ENCODE measurements at places on chromosomes 4 and X.

DNA sequence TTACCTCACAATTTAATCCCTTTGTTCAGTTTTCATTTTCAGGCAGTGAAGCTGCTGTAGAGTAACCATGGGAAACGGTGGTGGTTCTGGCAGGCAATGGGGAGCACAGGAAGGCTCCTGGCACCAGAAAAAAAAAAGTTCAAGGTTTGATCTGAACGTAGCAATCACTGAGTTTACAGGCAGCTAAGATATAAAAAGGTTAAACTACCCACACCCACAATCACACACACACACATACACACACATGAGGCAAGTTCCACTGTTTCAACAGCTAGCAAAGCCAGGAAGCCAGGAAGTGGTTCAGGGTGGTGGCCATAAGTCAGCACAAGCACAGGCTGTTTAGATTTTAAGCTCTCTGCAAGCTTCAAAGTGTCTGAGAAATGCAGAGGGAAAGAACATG is at the start of gene SULT1B1:
Gene SULT1B1 (minus strand): TSS at position 166 of the 400 bp plus-strand sequence. CDS start 5,403 bp downstream, outside the sequence.
- DNase-seq, result no peak

DNA sequence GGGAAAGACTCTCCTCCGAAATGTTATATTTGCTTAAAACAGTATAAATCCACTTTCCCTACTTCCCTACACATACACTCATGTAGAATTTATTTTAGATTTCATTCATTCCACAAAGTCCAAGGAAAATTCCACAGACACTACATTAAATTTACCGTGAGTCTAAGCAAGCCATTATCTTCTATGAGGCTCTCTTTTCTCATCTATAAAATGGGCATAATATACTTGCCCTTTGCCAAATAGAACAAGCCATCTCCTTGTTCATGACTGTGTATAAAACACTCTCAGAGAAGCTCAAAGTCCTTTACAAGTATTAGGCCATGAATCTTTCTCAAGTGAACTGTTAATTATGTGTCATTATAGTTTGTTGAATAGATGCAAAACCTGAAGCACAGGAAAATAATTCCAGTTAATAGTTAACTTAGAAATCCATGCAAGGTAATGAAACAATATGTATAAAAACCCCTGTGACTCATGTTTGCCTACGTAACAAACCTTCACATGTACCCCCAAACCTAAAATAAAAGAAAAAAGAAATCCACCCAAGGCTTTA is 10.7 kb downstream of the TEC start:
- DNase-seq, result no peak

GRCh38 chrX:63350465-63350877 is 661 bp downstream of the SPIN4 start:
- no peak for DNase-seq

DNA sequence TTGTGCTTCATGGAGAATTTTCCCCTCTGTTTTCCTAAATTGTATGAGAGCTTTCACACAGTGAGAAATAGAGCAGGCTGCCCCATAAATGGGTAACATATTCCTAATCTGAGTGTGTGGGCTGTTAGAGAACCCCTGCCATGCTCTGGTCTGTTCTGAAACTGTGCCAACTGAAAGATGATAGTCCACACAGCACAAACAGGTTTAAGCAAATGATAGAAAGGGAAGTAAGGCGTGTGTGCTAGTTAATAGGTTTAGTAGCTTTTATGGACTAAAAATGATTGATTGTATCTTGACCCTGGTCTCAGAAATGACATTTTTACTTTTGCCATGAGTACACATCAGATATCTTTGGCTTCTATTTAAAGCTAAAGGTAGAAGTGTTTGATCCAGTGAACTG is 106.2 kb downstream of the PRRG1 start:
- no peak for DNase-seq

DNA sequence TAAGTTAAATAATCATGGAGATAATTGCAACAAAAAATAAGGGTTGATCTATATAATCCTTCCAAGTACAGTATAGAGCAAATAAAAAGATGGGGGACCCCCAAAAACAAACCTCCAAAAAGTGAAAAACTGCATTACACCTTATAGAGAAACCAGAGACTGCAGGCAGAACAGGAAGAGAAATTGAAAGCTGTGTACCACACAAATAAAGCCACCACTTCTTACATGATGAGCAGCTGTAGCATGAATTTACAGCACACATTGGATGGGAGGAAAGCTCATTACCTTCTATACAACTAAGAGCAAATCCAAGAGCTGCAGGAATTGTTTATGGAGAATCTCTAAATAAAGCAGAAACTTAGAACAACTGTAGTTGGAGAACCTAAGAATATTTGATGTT is 152.4 kb upstream of the PDE5A start:
- no peak for DNase-seq

- DNase-seq, result no peak
Observed at GRCh38 chr4:19309378-19309777, 942.3 kb upstream of the SLIT2 start.

GRCh38 chr4:82524570-82525152 is 37.1 kb downstream of the TMEM150C start:
- no peak for DNase-seq

GRCh38 chr4:124535003-124535402 is 177.5 kb downstream of the ANKRD50 start:
- no peak for DNase-seq

DNA sequence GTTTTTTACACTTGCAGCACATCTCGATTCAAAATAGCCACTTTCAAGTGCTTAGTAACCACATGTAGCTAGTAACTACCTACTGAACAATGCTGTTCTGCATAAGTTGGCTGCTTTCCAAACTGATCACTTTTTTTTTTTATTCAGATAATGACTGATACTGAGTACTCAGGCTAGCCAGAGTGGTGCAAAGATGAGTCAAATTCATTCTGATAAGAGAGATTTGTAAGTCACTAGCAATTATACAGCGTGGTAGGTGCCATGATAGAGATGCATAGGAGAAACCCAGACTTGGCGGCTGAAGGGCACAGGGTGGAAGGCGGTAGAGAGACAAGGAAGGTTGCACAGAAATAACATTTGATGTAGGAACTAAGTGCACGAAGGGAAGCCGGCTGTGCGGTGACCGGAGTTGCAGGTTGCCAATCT is 357 bp upstream of the IGBP1 start:
- no peak for DNase-seq

GRCh38 chr4:3407171-3407771 is 34.5 kb upstream of the HGFAC start:
- no peak for DNase-seq

- no peak for DNase-seq
Observed at GRCh38 chrX:10598540-10598939, 21.8 kb downstream of the MID1 start.

- DNase-seq, result no peak
Observed at GRCh38 chrX:20128670-20129069, 12.0 kb upstream of the MAP7D2 start.

DNA sequence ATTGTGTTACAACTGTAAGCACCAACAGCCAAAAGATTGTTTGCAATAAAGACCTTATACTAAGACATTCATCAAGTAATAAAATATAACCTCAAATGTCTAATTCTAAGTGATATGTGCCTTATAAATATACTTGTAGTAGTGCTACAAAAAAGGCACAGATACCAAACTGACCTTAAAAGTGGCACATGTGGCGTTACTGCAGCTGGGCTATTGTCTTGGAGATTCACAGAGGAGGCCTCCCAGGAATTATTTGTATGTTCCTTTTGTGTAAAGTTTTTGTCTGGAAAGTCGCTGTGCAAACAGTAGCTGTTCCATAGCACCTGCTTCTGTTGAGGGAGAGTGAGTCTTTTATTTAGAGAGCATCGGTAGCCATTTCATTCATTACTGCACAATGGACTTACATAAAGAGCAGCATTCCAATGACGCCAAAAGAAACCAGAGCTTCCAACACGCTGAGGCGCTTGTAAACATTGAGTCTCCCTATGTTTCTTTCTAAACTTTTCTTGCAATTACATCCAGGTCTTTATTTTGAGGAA is 143.7 kb downstream of the RPA4 start:
- DNase-seq, result no peak

DNA sequence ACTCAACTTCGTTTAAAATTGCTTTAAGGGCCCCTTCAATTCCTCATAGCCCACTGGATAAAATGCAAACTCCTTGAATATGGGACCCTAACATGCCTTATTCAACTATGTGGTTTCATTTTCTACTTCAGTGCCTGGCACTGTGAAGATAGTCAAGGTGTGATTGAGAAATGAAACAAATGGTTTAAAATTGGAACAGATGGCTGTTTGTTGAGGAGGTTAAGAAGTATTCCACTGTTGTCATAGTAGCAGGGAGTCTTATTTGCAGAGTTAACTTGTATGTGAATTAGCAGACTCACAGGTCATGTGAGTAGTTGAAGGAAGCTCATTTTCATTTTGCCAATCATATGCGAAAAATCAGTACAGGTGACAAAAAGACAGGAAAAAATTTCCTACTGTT is 593.3 kb downstream of the KCTD8 start:
- DNase-seq, result no peak

DNA sequence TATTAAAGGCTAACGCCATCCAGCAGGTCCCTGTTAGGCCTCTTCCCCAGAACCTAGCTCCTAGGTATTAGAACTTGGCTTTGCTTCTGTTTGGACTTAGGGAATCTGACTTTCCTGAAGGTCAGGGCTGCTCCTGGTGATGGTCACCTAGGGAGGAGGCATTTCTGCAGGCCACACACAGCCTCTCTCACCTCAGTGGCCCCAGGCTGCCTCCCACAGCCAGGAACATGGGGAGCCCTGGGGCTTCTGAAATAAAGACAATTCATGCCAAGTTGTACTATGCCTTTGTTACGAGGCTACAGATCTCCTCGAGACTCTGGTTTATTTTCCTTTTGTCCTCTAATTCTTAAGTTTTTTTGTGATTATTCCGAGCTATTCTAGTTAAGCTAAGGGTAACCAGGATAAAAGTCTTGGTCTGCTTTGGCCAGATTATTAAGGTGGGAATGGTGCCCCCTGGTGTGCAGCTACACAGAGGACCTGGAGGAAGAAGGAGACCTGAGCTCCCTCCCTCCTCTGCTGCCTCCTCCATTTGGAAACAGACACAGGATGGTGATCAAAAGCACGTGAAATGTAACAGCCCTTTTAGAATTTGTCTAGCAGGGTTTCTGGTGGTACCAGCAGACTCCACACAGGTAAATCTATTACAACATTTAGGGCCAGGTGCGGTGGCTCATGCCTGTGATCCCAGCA is 131.0 kb downstream of the DCLK2 start:
- DNase-seq, result peak; percentile 48

GRCh38 chr4:147311956-147312355 is 168.9 kb upstream of the EDNRA start:
- DNase-seq, result no peak

DNA sequence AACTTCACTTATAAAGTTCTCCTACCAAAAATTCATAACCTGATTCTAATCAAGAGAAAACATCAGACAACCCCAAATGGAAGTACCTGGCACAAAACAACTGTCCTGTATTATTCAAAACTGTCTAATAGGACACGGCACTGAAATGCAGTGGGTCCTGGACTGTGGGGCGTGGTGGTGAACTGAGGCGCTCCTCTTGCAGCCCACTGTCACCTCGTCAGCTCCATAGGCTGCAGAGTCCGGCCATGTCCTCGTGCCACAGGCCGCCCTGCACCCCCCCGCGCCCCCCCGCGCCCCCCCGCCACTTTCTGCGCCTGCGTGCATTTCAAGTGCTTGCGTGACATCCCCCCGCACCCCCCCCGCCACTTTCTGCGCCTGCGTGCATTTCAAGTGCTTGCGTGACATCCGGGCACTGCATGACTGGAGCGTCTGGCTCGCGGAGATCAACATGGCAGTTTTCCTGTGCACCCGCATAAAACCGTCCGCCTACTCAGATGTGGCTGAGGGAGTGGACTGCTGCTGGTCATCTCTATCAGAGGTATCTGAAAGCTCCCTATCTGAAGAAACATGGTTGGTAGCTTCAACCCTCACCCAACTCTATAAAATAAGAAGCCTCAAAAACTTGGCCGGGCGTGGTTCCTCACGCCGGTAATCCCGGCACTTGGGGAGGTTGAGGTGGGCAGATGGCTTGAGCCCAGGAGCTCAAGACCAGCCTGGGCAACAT is 28.8 kb downstream of the ATXN3L start:
- no peak for DNase-seq

- DNase-seq, result no peak
Observed at GRCh38 chr4:148061141-148061481, 329.2 kb downstream of the ARHGAP10 start.

- DNase-seq, result no peak
Observed at GRCh38 chr4:8395504-8396296, 44.8 kb downstream of the ACOX3 start.

DNA sequence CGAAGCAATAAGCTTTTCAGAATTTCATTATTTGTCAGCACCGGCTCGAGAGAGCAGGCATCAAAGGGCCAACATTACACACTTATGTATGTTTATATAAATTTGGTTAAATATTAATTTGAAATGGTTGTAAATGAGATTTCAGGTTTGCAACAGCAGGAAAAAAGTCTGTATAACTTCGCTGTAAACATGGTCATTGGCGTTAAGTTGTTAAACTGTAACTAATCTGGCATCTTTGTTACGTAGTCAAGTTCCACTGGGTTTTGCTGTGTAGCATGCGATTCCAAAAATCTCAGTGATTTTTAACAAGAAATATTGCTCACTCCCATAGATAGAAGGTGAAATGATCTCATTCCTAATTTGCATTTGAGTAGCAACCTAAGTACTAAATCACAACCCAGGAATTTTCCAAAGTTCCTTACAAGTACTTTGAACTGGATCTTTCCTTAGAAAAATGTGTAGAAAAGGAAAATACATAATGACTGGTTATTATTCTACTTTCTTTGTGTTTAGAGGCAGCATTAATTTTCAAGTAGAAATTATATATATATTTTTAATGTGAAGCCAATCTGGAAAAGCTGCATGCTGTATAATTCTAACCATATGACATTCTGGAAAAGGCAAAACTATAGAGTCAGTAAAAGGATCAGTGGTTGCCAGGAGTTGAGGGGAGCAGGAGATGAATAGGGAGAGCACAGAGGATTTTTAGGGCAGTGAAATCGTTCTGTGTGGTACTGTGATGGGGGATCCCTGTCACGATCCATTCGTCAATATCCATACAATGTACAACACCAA is 222.1 kb downstream of the CBR4 start:
- no peak for DNase-seq

GRCh38 chr4:59759082-59759825 is 1440.9 kb upstream of the ADGRL3 start:
- no peak for DNase-seq

- DNase-seq, result no peak
Observed at GRCh38 chrX:133538148-133538547, 122.9 kb upstream of the GPC4 start.

GRCh38 chrX:112751076-112751475 is 71.3 kb upstream of the LHFPL1 start:
- no peak for DNase-seq

Measured in GM13977 (cell line).